ENCODE measurements at places on chromosomes 4 and X.

- DNase-seq: no peak
Measured at GRCh38 chr4:182206916-182207315, 36.3 kb upstream of the TENM3 start.

GRCh38 chr4:41221850-41222645 is 7.7 kb upstream of the APBB2 start:
- no peak for DNase-seq

- DNase-seq: no peak
Measured at GRCh38 chr4:145565328-145565727, 53.9 kb upstream of the MMAA start.

GRCh38 chr4:73090738-73091137 is 21.2 kb upstream of the COX18 start:
- no peak for DNase-seq

- no peak for DNase-seq
Measured at GRCh38 chrX:16882702-16883486, 12.7 kb upstream of the RBBP7 start.

DNA sequence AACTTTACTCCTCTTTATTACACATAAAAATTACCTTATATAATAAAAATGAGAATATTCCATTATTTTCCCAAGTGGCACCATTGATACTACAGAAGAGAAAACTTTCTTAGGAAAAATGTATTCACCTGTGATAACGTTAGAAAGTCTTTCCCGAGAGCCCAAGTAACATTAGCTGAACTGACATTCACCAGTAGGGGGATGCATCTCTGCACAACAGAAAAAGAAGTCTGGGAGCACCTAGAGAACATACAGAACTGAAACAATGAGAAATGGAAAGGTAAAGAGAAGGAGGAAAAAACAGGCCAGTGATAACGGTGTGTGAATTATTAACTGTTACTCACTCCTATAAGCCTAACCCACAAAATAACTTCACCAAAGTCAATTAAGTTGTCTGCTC is 423.3 kb downstream of the CENPC start:
- no peak for DNase-seq

DNA sequence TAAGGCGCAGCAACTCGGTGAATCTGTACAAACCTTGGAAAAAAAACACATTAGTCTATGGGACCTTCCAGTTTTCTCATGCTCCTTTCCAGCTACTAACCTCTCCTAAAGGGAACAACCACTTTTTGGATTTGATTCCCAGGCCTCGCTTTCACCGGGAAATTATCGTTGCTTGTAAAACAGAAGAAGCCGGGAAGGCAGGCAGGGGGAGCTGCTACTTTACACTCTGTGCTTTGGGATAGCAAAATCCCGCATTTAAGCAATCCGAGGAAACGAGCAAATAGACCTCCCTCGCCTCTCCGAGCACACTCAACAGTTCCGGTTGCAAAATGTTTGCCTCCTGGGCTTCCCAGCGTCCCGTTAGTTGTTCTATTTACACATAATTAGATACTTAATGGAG is 1.2 kb downstream of the CD38 start:
- peak; percentile 15 for DNase-seq

GRCh38 chrX:17104433-17104832 is 158.0 kb downstream of the REPS2 start:
- no peak for DNase-seq

DNA sequence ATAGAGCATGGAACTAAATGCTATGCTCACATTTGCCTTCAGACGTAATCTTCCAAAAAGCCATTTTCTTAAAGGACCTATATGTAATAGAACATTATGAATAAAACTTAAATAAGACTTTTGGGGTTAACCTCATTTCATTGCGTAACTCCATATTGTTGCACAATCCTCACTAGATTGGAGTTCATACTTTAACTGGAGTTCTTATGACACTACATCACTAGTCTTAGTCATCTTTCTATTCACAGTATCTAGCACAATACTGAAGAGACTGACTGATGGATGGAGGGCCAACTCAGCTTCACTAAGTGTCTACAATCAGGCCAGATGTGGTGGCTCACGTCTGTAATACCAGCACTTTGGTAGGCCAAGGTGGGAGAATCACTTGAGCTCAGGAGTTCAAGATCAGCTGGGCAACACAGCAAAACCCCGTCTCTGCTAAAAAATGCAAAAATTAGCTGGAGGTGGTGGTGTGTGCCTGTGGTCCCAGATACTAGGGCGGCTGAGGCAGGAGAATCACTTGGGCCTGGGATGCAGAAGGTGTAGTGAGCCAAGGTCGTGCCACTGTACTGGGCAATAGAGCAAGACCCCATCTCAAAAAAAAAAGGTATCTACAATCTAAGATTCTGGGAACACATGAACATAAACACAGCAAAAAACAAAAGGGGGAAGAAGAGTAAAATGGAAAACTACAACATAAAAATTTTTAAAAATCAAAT is 80.8 kb upstream of the MAB21L2 start:
- DNase-seq: peak; percentile 37

DNA sequence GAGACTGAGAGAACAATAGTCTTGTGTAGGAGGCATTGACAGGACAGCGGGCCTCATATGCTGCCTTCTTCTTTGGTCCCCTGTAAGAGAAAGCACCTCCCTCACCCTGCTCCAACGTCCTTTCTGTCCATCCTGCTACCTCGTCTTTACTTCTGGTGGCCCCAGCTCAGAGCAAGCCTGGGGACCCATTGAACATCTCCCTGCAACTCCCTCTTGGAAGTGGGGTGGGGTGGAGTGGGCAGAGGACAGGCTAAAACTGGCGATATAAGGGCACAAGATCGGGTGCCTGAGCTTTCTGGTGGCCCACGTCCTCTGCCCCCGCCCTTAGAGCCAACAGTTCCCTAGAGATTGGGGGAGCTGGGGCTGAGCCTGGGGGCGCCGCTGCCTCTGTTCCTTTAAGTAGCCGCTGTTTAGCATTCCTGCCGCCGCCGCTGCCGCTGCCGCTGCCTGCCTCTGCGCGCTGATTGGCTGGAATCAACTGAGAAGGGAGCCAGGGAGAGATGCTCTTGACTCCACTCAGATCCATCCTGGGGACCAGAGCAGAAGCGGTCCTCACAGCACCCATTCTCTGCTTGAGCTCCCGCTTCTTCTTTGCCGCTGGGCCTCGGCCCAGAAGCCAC is at the start of gene DLG3:
DLG3 (plus strand) TSS at position 510 of the 620 bp plus-strand sequence. CDS start 367 bp downstream, outside the sequence.
- DNase-seq: no peak

- no peak for DNase-seq
Measured at GRCh38 chr4:47715716-47716416, 122.0 kb downstream of the CORIN start.

DNA sequence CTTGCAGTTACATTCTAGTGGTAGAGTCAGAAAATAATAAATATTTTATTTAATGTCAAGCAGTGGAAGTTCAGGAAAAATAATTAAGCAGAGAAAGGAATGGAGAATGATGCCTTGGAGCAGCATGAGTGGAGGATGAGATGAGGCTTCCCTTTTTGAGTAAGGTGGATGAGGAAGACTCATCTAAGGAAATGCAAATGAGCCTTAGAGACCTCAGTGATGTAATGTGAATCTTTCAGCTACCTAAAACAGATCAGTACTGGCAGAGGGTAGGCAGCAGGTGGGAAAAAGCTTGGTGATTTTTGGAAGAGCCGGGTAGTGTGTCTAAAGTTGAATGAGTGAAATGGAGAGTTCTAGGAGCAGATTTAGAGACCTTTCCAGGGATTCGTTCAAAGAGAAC is 118.2 kb downstream of the GRID2 start:
- DNase-seq: no peak

GRCh38 chr4:80535551-80535950 is 200.0 kb downstream of the CFAP299 start:
- no peak for DNase-seq

- no peak for DNase-seq
Measured at GRCh38 chr4:88859191-88859812, 161.7 kb upstream of the NAP1L5 start.

GRCh38 chr4:100103671-100104070 is 86.6 kb downstream of the DDIT4L start:
- no peak for DNase-seq

GRCh38 chr4:4446434-4446833 is 59.5 kb downstream of the NSG1 start:
- no peak for DNase-seq

GRCh38 chrX:22360129-22360528 is 87.4 kb downstream of the CBLL2 start:
- DNase-seq: no peak

- no peak for DNase-seq
Measured at GRCh38 chr4:82712561-82712960, 86.0 kb downstream of the SCD5 start.

DNA sequence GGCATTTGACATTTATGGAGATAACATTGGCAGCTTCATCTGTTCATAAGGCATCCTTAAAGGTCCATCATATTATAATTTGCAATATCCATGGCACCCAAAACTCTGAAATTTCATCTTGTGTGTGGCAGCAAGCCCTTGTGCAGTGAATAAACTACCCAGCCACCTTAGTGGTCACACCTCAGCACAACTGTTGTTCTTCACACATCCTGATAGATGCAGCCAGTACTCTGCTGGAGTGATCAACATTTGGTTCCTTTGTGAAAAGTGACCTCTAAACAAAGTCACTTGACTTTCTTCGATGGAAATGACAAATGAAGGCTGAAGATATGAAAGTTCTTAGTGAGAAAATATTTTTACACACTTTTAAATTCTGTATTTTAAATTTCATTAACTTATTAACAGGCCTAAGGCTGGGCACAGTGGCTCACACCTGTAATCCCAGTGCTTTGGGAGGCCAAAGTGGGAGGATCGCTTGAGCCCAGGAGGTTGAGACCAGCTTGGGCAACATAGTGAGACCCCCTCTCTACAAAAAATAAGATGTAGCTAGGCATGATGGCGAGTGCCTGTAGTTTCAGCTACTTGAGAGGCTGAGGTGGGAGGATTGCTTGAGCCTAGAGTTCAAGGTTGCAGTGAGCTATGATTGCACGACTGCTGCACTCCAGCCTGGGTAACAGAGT is 161.4 kb downstream of the SPRY1 start:
- DNase-seq: no peak

DNA sequence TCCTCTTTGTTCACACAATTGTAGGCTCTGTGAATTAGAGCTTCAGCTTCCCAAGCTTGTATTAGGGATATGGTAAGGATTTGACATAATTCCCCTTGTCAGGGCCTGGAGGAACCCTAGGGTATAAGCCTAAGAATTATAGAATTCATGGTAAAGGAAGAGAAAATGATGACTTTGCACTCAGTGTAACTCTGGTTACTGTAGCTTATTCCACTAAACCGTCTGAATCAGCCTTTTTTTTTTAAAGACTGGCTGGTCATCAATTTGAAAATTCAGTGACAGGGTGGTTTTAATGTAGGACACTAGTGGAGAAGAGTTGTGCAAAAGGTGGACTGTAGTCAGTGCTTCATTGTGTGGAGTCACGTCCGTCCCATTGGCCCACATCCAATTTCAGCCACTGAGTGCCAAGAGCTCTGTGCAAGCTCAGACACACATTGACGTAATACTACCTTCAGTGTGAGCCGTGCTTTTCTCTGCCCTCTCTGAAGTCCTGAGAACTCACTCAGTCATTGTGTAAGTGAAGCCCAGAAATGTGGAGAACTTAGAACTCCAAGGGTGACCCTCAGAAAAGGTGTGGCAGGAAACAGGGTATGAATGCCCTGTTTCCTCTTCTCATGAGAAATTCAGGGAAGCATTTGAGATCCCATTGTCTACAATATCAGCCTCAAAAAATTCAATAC is 449.8 kb downstream of the C4orf33 start:
- DNase-seq: no peak

DNA sequence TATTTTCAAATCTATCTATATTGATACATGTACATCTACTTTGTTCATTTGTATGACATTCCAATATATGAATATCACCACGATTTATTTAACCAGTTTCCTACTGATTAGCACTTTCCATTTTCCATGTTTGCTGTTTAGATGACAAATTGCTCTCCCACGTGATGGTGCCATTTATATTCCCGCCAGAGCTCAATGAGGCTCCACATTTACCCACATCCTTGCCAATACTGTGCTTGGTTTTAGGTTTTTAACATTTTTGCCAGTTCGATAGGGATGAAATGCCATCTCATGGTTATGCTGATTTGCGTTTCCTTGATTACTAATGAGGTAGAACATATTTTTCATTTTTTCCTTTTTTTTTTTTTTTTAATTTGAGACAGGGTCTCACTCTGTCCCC is 86.7 kb upstream of the TRIM2 start:
- DNase-seq: no peak

- no peak for DNase-seq
Measured at GRCh38 chr4:24978291-24979075, 52.3 kb downstream of the LGI2 start.

GRCh38 chrX:43277879-43278278 is 378.2 kb upstream of the MAOA start:
- DNase-seq: no peak

- no peak for DNase-seq
Measured at GRCh38 chr4:4658052-4658451, 116.2 kb upstream of the STX18 start.

DNA sequence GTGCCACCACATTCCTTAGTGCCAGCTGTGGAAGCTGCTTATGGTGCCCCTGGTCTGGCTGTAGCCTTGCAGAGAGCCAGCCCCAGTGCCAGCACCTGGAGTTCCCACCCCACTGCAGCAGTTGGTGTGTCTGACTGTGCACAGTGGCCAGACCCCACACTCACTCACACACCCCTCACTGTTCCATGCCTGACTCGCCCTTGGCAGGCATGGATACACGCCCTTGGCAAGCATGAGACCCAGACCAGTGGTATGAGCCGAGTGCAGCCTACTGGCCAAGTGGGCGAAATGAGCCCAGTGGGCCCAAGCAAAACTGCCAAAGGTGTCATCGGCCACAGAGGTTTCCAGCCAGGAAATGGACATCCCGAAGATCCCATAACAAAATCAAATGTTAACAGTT is 27.4 kb downstream of the NAA11 start:
- no peak for DNase-seq

- peak; percentile 59 for DNase-seq
Measured at GRCh38 chrX:1086444-1087409, 125.7 kb downstream of the CRLF2 start.

DNA sequence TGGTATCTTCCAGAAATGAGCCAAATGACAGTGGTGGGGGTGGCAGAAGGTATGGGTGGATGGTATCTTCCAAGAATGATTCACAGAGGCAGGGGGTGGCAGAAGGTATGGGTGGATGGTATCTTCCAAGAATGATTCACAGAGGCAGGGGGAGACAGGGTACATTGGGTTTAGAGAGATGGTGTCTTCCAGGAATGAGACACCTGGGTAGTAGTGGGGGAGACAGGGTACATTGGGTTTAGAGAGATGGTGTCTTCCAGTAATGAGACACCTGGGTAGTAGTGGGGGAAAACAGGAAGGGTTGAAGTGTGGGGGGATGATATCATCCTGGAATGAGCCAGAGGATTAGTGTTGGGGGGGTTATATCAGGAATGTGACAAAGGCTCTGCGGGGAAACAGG is 62.0 kb downstream of the MAOA start:
- DNase-seq: no peak

DNA sequence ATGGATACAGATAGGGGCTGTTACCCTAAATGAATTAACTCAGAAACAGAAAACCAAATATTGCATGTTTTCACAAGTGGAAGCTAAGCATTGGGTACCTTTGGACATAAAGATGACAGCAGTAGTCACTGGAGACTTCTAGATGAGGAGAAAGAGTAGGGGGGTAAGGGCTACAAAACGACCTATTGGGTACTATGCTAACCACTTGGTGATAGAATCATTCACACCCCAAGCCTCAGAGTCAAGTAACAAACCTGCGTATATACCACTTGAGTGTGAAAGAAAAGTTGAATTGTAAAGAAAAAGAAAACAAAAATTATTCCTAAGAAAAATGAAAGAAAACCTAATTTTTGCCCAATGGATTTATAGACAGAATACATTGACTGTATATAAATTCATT is 7.7 kb upstream of the ARAP2 start:
- DNase-seq: no peak
